ENCODE measurements at places on chromosomes 11 and 22.

GRCh38 chr11:45927684-45928413 is 5.4 kb downstream of the LARGE2 start:
- DNase-seq, result no peak

- DNase-seq, result no peak
Observed at GRCh38 chr11:62792202-62792575, 383 bp upstream of the TMEM223 start.

DNA sequence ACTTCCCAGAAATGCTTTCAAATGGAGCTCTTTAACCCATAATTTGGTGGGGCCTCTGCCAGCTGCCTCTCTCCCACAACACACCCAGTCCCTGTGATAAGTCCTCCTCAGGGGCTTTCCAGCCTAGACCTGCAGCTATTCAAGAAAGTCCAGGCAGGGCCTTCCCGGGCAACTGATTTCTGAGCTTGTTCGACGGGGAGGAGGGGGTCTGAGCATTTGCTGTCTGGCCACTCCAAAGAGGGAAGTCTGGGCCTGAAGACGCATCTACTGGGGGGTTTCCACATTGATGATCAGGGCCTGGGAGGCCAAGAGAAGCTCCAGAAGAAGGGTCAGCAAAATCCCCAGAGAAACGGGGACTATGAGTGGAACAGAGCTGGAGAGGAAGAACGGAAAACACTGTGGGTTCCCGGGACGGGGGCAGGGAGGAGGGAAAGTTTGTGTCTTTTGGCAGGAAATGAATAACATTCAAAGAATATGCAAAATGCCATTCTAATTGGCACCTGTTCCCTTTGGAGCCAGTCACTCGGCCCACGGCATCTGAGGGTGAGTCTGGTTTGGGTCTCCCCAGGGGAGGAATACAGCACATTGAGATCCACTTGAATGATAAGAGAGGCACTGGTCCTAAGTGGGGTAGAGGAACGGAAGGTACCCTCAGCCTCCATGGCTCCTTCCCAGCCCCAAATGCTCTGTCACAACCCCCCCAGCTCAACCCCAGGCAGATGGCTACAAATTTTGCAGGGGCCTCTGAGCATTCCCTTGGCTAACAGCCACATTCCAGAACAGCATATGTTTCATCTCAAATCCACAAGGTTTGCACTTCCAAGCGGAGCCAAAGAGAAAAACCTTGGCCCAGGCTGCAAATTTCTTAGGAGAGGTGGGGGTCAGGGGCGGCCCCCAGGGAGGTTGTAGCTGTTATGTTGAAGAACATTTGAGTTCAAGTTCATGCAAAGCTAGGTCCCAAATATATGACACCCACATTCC is 72.0 kb downstream of the RPUSD4 start:
- no peak for DNase-seq

- DNase-seq, result no peak
Observed at GRCh38 chr11:72454791-72455190, 20.5 kb upstream of the CLPB start.

GRCh38 chr11:48020092-48020755 is 39.9 kb downstream of the PTPRJ start:
- DNase-seq, result peak; percentile 73

DNA sequence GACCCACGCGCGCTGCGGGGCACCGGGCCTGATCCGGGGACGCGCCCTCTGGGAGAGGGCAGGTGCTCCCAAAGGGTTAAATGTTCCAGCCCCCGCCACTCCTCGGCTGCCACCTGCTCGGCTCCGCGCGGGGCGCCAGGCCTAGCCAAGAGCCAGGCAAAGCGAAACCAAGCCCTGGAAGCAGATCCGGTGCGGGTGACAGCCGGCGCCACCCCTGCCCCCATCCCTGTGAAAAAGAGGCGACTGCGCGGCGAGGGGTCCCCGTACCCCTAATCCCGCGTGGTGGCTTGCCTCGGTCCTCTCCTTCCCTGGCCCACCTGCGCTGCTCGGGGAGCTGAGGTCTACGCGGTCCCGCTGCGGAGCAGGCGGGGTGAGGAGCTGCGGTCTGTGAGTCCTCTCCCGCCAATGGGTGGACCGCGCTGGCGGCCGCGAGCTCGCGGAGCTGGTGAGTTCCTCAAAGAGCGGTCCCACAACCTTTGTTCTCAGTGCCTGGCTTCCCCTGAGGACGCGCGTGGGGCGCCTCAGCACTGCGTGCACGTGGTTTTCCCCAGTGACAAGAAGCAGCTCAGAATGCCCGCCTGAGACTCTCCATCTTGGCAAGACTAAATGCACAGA is at the start of gene ME3:
Gene ME3 (minus strand): TSS at position 610 of the 615 bp plus-strand sequence.
- peak; percentile 45 for DNase-seq
